Activated T-cell treated with anti-CD3 and anti-CD28 coated beads for 48 hours (primary cell): ENCODE measurements at places on chromosomes 6 and 20.

DNA sequence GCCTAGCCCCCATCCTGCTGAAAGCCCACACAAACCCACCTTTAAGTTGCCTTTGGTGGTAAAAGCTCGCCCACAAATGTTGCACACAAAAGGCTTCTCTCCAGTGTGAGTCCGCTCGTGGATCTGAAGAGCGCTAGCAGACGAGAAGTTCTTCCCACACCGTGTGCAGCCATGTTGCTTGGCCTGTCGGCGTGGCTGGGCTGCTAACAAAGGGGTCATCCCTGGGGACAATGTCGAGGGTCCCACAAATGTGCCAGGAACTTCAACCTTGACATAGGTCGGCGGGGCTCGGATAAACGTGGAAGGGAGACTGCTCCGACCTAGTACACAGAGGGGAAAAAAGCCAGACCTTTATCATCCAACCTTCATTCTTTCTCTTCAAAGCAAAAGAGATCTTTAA is 13.5 kb downstream of the SALL4 start:
- no peak for DNase-seq

DNA sequence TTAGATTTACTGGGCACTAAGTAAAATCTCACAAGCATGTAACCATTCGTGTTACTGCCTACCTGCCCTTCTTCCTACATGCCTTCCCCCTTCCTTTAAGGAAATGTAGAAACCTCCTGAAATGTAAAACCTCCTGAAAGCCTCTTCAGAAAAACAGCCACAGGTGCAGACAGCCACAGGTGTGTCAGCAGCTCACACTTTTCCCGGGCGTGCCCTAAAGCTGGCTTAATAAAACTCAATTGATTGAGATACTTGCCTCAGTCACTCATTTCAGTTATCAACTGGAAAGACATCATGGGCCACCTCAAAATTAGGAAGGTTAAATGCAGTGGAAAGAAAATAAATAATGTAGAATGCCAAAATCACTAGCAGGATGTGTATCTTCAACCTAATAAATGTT is 23.1 kb upstream of the PBOV1 start:
- DNase-seq: no peak

GRCh38 chr6:90887764-90888163 is 300.9 kb upstream of the MAP3K7 start:
- DNase-seq: no peak

DNA sequence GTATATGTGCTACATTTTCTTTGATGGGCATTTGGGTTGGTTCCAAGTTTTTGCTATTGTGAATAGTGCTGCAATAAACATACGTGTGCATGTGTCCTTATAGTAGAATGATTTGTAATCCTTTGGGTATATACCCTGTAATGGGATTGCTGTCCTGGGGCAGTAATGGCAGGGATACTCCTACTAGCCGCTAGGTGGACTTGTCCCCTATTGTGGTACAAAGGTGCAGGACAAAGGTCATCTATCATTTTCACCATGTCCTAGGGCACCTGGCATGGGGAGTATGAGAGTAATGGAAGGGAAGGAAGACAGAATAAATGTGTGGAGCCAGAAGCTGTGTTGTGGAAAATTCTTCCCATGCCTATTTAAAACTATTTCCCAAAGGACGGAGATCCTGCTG is 174.6 kb downstream of the CLIC5 start:
- DNase-seq: no peak

DNA sequence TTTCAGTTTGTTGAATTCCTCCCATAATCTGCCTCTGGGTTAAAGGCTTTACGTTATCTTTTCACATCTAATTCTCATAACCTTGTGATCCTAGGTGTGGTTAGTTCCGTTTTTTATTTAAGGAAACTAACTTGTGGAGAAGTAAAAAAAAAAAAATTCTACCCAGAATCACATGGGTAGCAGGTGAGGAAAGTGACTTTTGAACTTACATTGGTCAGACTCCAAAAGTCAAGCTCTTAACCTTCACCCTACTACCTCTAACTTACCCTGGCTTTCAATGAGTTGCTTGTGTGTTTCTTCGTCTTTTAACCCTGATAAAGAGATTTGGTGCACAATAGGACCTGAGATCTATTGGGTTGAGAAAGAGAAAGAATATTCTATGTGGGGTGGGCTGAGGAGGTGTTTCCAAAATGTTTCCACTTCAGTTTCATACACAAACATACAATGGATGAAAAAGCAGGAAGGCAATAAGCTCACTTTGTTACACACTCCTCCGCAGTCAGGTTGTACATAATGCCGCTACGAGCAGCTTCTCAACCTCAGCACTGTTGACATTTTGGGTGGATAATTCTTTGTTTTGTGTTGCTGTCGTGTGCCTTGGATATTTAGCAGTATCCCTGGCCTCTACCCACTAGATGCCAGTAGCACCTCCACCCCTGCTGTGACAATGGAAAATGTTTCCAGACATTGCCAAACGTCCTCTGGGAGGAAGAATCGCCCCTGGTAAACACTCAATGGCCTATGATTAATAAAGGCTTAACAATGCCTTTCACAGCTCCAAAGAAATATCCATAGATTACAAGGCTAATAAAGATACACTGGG is 193.0 kb upstream of the ZNF217 start:
- DNase-seq: no peak
